D341Med (cell line): ENCODE measurements at places on chromosomes 1 and 21.

- peak; percentile 85 for DNase-seq
These were observed 45.7 kb upstream of the PRDX6 start for GRCh38 chr1:173431304-173432045.

- no peak for DNase-seq
These were observed 336.2 kb downstream of the SETD4 start for GRCh38 chr21:35724156-35724555.

GRCh38 chr1:41383094-41383852, 22.0 kb downstream of the FOXO6 start:
- DNase-seq = no peak

DNA sequence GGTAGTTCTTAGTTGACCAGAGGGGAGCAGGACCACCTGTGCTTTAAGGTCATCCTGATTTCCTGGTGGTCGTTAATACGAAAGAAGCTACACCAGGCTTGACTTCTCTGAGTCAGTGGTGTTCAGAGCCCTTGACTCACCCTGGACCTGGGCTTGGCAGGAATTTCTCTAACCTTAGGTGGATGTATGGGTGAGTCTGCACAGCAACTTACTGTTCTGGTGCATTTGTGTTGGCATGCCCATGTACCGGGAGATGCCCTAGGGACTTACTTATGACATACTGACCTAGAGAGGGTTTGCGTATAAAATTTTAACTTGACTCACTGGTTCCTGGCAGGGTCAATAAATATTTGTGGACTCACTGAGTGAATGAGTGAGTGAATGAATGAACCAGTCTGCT, 304.6 kb downstream of the DISC1 start:
- no peak for DNase-seq

GRCh38 chr1:20185834-20186782, at the start of the genes PLA2G2C and UBXN10:
TSS of gene PLA2G2C (minus strand) at chr1:20186518. CDS start at chr1:20177363, 9,155 bp downstream.
TSS of gene UBXN10 (plus strand) at chr1:20186096. CDS start at chr1:20190562, 4,466 bp downstream.
- no peak for DNase-seq

- no peak for DNase-seq
These were observed 254.2 kb downstream of the PAPPA2 start for GRCh38 chr1:176717066-176717750.

DNA sequence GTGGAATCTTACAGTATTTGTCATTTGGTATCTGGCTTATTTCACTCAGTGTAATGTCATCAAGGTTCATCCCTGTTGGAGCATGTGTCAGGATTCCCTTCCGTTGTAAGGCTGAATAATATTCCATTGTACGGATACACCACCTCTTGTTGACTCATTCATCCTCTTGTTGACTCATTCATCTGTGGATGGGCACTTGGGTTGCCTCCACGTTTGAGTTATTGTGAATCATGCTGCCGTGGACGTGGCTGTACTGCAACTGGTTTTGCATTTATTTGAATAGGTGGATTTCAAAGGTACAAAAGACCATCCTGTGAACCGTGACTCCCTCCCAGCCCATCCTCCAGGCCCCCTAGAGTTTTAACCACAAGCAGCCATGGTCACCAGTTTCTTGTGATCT, 11.9 kb upstream of the TCP10L start:
- no peak for DNase-seq

- DNase-seq = peak; percentile 34
These were observed 4.0 kb downstream of the S100A16 start for GRCh38 chr1:153608742-153609584.

DNA sequence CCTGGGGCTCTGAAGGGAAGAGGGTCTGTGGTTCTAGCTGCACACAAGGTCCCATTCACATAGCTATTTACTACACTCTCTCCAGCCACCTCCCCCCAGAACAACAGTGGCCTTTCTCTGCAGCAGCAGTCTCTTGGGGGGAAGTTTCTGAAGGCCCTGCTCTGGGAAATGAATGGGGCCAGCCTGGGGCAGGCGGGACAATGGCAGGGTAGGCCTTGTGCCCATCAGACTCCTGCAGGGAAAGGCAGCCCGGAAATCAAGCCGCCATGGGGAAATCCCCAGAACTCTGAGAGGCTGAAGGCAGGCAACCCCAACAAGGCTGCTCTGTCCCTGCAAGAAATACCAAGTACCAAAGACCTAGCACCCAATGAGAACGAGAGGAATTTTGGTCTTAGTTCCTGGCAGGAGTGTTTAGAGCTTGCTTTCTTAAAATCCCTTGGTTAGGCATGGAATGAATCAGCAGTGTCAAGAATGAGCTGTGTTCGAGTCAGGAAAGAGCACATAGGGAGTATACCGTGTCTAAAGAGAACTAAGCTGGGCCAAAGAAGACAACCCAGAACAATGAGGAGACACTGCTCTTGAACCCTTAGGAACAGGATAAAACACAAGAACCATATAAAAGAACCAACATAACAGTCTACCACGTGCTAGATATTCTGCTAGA, 11.3 kb downstream of the ARHGEF11 start:
- DNase-seq = no peak

GRCh38 chr1:225825078-225825477, 15.2 kb downstream of the EPHX1 start:
- no peak for DNase-seq

- DNase-seq = no peak
These were observed 446 bp upstream of the DEPDC1 start for GRCh38 chr1:68497358-68497698.

GRCh38 chr1:190479050-190479397, 1.4 kb upstream of the BRINP3 start:
- no peak for DNase-seq

DNA sequence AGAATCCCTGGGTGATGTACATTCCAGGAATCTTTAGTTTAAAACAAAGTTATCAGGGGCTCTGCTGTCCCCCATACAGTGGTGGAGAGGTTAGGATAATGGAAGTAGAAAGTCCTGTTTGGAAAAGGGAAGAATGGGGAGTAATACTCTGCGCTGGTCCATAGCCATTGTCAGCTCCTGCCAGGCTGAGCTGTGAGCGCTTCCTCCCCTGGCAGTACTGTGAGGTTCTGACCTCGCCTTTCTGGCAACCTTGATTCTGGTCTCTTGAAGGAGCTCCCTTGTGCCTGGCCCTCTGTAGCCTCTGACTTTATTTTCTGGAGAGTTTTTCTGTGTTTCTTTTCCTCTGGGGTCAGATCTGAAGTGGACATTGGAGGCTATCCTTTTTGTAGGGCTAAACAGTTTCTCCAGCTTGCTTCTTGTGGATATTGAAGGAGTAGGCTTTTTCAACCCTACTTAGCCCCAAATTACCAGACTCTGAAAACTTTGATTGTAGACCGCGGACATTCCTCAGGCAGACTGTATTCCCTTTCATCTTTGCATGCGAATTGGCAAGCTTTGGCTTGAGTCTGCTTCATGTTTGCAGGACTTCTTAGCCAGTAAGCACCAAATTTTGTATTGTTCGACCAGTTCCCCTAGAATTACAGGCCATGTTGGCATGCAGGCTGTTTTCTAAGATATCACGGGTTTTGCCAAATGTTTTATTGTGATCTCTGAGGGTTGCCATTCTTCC, 13.8 kb downstream of the UBE4B start:
- no peak for DNase-seq

GRCh38 chr1:66521721-66522365, 12.1 kb upstream of the SGIP1 start:
- no peak for DNase-seq

GRCh38 chr1:235584973-235585372, 64.6 kb downstream of the GNG4 start:
- no peak for DNase-seq

GRCh38 chr21:16086936-16087335, 357.2 kb downstream of the USP25 start:
- DNase-seq = no peak

- DNase-seq = no peak
These were observed 72.2 kb upstream of the DPT start for GRCh38 chr1:168801032-168801745.

- DNase-seq = no peak
These were observed 21.2 kb upstream of the ZP4 start for GRCh38 chr1:237911911-237912310.

DNA sequence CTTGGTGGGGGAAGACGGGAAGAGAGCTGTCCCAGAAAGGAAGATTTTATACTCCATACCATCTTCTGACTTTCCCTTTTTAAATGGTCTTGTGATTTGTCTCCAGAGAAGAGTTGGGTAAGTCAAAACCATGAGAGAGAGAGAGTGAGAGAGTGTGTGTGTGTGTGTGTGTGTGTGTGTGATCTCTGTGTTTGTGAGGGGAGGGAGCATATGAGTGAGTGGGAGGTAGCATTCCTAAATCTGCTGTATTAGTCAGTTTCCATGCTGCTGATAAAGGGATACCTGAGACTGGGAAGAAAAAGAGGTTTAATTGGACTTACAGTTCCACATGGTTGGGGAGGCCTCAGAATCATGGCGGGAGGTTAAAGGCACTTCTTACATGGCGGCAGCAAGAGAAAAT, 102.0 kb upstream of the VANGL1 start:
- DNase-seq = no peak

DNA sequence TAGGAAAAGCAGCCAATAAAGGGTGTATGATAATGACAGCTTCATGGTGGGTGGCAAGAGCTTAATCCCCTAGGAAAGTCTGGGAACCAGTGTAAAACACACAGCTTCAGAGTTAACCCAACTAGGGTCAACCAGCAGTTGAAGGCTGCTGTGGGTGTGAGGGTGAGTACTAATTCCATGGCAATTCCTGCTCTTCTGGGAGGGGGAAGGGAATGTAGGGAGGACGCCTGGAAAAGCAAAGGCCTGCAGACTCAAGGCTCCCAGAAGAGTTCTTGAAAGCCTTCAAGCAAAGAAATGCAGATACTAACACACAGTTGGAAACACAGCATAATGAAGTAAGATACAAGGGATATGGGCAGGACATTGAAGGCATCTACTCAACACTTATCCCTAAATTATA, 28.1 kb downstream of the TTLL7 start:
- DNase-seq = no peak

DNA sequence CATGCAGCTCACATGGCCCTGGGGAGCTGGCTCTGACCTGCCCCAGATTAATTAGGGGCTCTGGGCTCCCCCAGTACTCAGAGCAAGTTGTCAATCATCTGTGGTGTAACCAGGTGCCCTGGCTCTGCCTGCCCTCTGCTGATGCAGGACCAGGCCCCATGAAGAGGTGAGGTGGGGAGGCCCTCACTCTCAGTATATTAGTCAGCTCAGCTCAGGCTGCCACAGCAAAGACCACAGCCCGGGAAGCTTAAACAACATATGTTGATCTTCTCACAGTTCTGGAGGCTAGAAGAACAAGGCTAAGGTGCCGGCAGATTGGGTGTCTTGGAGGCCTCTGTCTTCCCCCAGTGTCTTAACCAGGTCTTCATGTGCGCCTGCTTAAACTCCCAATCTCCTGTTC, 66.5 kb downstream of the FCRL5 start:
- DNase-seq = no peak

GRCh38 chr1:243850452-243851256, 611 bp upstream of the AKT3 start:
- DNase-seq = peak; percentile 92

DNA sequence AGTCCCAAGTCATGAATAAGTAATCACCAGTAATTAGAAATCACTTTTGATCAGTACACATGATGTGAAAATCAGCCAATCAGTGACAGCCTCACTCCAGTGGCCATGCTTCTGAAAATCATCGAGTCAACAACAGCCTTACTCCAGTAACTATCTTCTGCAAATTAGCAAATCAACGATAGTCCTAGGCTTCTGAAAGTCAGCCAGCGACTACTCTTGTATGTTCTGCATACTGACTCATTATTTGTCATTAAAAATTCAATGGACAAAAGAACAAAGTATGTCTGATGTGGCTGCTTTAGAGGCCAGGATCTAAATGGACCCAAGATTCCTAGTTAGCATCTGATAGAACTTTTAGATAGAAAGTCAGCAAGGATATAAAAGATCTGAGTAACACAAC, 102.5 kb downstream of the GPR52 start:
- no peak for DNase-seq

DNA sequence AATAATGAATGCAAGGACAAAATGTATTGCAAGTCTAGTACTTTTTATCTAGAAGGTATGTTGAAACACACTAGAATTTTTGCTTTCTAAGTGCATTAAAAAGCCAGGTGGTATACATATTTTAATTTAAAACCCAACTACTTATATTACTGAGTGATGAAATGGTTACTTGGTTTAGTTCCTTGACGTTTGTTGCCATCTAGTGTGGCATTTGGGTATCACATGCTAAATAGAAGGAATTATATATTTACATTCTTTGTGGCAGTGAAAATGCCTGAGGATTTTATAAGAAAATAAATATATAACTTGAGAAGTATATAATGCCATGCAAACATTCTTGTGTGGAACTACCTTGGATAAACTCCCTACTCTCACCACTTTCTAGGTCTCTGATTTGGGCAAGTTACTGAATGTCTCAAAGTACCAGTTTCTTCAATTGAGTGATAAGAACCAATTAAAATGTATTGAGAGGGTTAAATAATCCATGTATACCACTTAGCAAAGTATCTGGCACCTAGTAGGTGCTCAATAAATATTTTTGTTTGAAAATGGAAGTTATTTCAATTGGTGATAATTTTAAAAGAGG, 69.6 kb downstream of the SDCCAG8 start:
- peak; percentile 36 for DNase-seq

DNA sequence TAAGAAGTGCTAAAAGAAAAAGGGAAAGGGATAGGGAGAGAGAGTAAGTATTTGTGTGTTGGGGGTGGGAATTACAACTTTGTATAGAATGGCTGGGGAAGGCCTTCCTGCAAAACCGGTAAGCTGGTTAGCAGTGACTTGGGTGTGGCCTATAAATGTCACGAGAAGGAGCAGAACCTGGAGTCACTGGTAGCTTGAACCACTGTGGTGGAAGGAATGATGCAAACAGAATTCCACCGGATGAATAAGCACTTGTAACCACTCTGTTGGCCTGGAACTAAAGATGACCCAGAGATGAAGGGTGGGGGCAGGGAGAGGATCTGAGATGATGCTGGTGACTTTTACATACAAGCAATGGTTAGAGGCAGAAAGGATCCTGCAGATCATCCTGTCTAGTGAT, 8.9 kb downstream of the XKR8 start:
- DNase-seq = no peak

GRCh38 chr1:60969971-60970509, 112.3 kb upstream of the NFIA start:
- DNase-seq = peak; percentile 26

- DNase-seq = no peak
These were observed 4.4 kb upstream of the PHC2 start for GRCh38 chr1:33435096-33435820.

GRCh38 chr1:85116856-85117255, 68.6 kb upstream of the MCOLN3 start:
- no peak for DNase-seq

DNA sequence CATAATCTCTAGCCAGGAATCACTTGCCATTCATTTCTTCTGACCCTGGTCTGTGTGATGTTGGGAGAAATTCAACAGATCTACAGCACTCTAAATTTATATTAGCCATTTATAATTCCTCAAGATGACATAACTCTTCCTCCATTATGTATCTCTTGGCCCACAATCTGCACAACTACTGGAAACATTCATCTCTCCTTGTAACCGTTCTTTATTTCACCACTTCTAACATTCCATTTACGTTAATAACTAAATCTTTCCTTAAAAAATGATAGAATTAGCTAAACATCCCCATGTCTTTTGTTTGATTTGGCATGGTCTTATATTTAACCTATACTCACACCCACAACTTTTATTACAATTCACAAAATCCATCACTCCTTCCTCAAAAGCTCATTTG, 166.0 kb downstream of the COL11A1 start:
- DNase-seq = no peak

- DNase-seq = no peak
These were observed 15.4 kb downstream of the OVAAL start for GRCh38 chr1:180574031-180574713.
